ENCODE measurements at places on chromosomes 16 and 17.

DNA sequence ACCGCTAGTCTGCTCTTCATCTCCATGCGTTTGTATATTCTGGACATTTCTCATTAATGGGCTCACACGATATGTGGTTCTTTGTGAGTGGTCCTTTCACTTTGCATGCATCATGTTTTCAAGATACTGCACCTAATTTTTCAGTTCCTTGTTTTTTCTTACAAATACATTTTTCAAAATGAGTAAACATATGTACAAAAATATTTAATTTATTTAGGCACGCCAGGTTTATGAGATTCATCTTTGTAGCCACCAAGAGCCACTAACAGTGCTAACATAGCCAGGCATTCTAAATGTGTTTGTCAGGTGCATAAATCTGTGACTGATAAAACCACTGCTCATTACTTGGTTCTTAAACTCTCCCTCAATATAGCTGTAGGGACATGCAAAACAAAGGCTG, 375.3 kb downstream of the WWOX start:
- H3K4me3 ChIP-seq = no peak overlapping the region
- no peak overlapping the region for H3K27ac ChIP-seq
- no peak for DNase-seq
- H3K36me3 ChIP-seq = no peaks in the 10 kb centered on the region
- no peaks in the 10 kb centered on the region for H3K27me3 ChIP-seq

GRCh38 chr17:5619088-5619740, 34.9 kb upstream of the NLRP1 start:
- H3K4me3 ChIP-seq = no peak overlapping the region
- peaks cover 18% of the 10 kb centered on the region for H3K27me3 ChIP-seq
- H3K4me1 ChIP-seq = no peaks in the 10 kb centered on the region
- no peaks in the 10 kb centered on the region for H3K36me3 ChIP-seq
- H3K27ac ChIP-seq = no peak overlapping the region

DNA sequence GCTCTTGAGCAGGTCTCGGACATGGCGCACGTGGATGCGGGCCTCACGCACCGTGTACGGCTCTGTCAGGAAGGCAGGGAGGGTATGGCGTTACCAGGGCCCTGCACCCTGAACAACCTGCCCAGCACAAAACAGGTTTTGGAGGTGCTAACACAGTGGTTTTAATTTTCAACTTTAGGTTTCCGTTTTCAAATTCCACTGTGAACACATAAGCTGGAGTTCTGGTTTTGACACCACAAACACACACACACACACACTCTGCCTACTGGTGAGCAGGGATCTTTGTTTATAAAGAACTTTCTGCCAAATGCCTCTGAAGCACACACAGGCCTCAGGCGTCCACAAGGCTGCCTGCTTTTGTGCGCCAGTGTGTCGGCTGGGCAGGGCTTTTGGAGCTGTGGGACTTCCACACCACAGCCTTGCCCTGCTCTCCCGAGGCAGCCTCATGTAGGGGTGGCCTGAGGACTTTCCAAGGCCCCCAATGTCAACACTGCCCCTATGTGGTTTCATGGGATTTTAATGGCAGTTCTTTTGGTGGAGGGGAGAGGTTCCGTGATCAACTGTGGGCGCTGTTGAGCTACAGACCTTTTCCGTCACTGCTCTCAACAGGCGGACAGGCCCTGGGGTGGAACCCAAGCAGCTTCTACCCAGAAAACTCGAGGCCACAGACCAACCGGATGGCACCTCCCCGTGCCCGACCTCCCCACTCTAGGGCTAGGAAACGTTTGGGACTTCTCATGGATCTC, 9.4 kb downstream of the CLUH start:
- H3K36me3 ChIP-seq = peaks cover 70% of the 10 kb centered on the region
- DNase-seq = no peak
- no peak overlapping the region for H3K27ac ChIP-seq
- H3K27me3 ChIP-seq = no peaks in the 10 kb centered on the region

DNA sequence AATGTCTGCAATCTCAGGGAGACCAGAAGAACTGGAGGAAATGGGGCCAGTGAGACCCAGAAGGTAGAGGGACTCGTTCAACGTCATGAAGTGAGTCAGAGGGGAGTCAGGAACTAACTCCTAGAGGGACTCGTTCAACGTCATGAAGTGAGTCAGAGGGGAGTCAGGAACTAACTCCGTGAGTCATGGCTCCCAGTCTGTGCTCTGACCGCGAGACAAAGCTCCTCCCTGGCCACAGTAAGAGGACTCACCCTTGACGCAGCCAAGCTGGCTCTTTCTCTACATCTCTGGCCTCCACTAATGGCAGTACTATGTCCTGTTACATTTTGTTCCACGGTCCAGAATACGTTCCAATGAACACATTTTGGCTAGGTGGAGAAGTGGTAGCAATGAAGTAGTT, 902.5 kb downstream of the KCNJ2 start:
- H3K27me3 ChIP-seq = no peaks in the 10 kb centered on the region
- no peaks in the 10 kb centered on the region for H3K36me3 ChIP-seq
- H3K4me3 ChIP-seq = no peak overlapping the region
- no peaks in the 10 kb centered on the region for H3K4me1 ChIP-seq
- H3K27ac ChIP-seq = no peak overlapping the region
- DNase-seq = no peak

GRCh38 chr16:25395528-25395927, 137.9 kb upstream of the ZKSCAN2 start:
- no peaks in the 10 kb centered on the region for H3K36me3 ChIP-seq
- DNase-seq = no peak
- H3K27me3 ChIP-seq = peaks cover 6% of the 10 kb centered on the region
- no peak overlapping the region for H3K27ac ChIP-seq
- H3K4me3 ChIP-seq = no peak overlapping the region

All from activated B cell treated with CpG ODN at 0.5 μM for 24 hours (primary cell).